ENCODE measurements at places on chromosomes 6 and 20.

DNA sequence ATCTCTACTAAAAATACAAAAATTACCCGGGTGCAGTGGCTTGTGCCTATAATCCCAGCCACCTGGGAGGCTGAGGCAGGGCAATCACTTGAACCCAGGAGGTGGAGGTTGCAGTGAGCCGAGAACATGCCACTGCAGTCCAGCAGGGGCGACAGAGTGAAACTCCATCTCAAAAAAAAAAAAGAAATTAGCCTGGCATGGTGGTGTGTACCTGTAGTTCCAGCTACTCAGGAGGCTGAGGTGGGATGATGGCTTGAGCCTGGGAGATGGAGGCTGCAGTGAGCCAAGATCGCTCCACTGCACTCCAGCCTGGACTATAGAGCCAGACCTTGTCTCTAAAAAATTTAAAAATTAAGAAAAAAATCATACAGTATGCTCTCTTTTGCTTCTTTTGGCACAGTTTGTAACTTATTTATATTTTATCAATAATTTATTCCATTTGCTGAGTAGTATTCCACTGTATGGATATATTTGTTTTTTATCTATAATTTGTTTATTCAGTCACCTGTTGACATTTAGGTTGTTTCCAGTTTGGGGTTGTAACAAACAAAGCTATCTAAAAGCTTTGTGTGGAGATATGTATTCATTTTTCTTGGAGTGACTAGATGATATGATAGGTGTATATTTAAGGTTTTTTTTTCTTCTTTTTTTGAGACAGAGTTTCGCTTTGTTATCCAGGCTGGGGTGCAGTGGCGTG, 8.0 kb upstream of the MYBL2 start:
- no peaks in the 10 kb centered on the region for H3K4me1 ChIP-seq
- no peaks in the 10 kb centered on the region for H3K36me3 ChIP-seq
- DNase-seq: no peak
- no peak overlapping the region for H3K4me3 ChIP-seq
- H3K27me3 ChIP-seq: no peaks in the 10 kb centered on the region
- no peak overlapping the region for H3K27ac ChIP-seq

DNA sequence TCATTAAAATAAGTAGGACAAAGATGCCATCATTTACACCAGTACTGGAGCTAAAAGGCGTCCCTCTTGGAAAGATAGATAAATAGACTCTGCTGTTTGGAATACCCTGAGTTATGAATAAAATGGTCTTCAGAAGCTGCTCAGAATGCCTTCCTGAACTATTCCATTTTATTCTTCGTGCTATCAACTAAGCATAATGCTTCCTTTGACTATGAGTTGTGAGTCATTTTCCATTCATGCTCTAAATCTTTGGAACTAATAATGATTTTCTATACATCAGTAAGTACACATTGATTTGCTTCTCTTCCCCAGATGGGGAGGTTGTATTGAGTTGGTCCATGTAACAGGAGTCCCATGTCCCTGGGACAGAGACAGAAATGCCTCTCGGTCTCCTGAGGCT, 98.3 kb upstream of the PDE7B start:
- no peaks in the 10 kb centered on the region for H3K4me1 ChIP-seq
- DNase-seq: no peak
- H3K27me3 ChIP-seq: no peaks in the 10 kb centered on the region
- no peaks in the 10 kb centered on the region for H3K36me3 ChIP-seq

- no peak for DNase-seq
- H3K4me1 ChIP-seq: no peaks in the 10 kb centered on the region
- no peak overlapping the region for H3K27ac ChIP-seq
Measured at GRCh38 chr6:82441047-82441855, 77.6 kb downstream of the TPBG start.

DNA sequence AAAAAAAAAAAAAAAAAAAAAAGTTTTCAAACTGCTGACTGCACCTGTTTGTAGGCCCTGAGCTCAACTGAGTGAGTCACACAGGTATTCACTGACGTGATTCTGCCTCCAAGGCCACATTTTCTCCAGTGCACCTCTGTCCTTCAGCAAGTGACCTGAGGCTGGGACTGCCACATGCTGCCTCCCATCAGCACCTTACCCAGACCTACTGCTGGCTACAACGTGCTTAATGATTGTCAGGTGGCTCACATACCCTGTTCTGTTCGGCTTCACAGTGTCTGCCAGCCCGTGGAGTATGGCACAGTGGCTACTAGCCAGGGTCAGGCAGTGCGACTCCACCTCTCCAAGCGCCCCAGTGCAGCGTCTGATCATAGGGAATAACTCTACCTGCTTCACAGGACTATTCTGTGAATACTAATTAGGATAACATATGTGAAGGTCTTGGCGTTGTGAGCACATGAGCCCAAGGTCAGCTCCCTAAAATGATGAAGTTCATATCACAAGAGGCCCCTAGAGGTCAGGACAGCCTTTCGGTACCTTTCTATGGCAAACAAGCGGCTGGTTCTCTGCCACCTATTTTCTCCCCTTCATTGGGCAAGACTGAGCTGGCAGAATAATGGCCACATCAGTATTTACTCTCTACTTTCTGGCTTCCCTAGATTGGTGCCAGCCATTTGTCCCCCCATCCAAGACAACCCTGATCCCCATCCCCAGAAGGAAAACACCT, 28.1 kb downstream of the RIPOR3 start:
- peak; percentile 75 for DNase-seq
- no peak overlapping the region for H3K4me3 ChIP-seq
- no peaks in the 10 kb centered on the region for H3K4me1 ChIP-seq
- no peaks in the 10 kb centered on the region for H3K27me3 ChIP-seq
- no peaks in the 10 kb centered on the region for H3K36me3 ChIP-seq
- H3K27ac ChIP-seq: peak overlapping the region; percentile 86

DNA sequence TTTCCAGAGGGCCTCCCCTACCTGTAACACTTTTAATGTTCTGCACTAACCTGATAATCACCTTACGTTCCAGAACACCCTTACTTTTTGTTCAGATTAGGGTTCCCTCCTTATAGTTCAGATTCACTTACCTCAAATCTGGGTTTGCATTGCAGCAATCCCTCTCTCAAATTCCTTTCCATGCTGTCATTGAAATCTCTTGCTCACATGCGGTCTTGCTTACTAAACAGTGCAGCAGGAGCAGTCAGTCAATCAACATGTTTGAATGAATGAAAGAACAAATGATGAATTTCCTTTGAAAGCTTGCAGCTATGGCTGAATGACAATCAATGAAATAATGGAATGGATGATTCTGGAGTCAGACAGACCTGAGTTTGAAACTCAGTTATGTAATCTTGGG, 200.1 kb downstream of the HIVEP2 start:
- no peak overlapping the region for H3K27ac ChIP-seq
- no peaks in the 10 kb centered on the region for H3K36me3 ChIP-seq
- H3K27me3 ChIP-seq: no peaks in the 10 kb centered on the region
- DNase-seq: no peak
- no peaks in the 10 kb centered on the region for H3K4me1 ChIP-seq

- H3K36me3 ChIP-seq: no peaks in the 10 kb centered on the region
- peak; percentile 64 for DNase-seq
- H3K27ac ChIP-seq: peak overlapping the region; percentile 98
- H3K27me3 ChIP-seq: no peaks in the 10 kb centered on the region
- peaks cover 3% of the 10 kb centered on the region for H3K4me1 ChIP-seq
Measured at GRCh38 chr6:44386364-44386928, 1.1 kb upstream of the CDC5L start.

DNA sequence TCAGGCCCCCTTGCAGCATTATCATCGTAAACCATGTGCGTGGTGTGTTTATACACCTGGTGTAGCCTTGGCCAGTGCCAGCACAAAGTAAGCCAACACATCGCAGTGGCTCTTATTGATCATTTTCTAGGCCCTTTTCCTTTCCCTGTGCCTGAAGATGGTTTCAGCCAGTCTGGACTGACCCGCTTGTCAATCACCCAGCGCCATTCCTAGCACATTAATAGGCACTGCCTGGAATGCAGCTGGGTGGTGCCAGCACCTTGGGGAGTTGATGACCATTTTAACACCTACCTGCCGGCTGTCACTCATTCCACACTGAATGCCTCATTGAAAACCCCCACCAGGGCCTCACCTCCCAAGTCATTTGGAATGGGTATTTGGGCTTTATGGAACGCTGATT, 4.9 kb upstream of the UQCC2 start:
- no peaks in the 10 kb centered on the region for H3K4me1 ChIP-seq
- no peak overlapping the region for H3K4me3 ChIP-seq
- H3K27me3 ChIP-seq: no peaks in the 10 kb centered on the region
- no peaks in the 10 kb centered on the region for H3K36me3 ChIP-seq

- no peaks in the 10 kb centered on the region for H3K36me3 ChIP-seq
- no peak overlapping the region for H3K4me3 ChIP-seq
- H3K4me1 ChIP-seq: no peaks in the 10 kb centered on the region
- H3K27ac ChIP-seq: no peak overlapping the region
Measured at GRCh38 chr6:97456070-97456469, 173.1 kb upstream of the MMS22L start.

GRCh38 chr20:19070026-19070425, 142.4 kb upstream of the SLC24A3 start:
- no peak overlapping the region for H3K4me3 ChIP-seq
- no peaks in the 10 kb centered on the region for H3K36me3 ChIP-seq
- no peaks in the 10 kb centered on the region for H3K27me3 ChIP-seq
- H3K27ac ChIP-seq: no peak overlapping the region
- no peaks in the 10 kb centered on the region for H3K4me1 ChIP-seq

DNA sequence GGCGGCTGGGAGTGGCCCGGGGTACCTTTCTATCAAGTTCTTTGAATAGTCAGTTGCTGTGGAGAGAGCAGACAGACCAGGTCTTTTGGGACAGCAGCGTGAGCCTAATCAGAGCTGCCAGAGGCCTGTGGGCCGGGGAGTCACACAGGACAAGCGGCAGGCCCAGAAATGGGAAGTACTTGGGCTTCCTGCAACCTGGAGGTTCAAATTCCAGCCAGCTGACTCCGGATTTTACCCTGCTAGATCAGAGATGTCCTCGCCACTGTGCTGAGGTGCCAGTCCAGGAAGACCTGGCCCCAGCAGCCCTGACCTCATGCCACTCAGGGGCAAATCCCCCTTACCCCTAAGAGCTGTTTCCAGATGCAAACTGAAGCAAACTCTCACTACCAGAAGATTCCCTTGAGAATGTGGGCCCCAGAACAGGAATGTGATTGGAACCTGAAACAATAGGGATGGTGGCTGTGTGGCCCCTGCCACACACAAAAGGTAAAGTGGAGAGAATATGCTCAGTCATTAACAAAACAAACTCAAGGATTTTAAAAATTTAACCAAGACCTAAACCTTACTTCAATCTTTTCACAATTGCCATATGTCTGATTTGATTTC, 9.7 kb downstream of the BEND3 start:
- H3K36me3 ChIP-seq: no peaks in the 10 kb centered on the region
- no peak overlapping the region for H3K27ac ChIP-seq
- H3K4me1 ChIP-seq: no peaks in the 10 kb centered on the region
- H3K27me3 ChIP-seq: no peaks in the 10 kb centered on the region
- H3K4me3 ChIP-seq: no peak overlapping the region

DNA sequence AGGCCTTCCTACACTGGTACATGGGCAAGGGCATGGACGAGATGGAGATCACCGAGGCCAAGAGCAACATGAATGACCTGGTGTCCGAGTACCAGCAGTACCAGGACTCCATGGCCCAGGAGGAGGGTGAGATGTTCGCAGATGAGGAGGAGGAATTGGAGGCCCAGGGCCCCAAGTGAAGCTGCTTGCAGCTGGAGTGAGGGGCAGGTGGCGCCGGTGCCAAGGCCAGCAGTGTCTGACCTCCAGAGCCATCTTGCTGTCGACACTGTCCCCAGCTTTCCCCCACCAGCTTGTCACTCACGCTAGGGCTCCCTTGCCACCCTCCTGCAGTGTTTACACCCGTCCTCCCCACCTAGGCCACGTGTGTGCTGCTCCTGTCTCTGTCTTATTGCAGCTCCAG, 12.2 kb downstream of the GABRR2 start:
- no peak overlapping the region for H3K27ac ChIP-seq
- no peak overlapping the region for H3K4me3 ChIP-seq
- no peaks in the 10 kb centered on the region for H3K36me3 ChIP-seq
- H3K4me1 ChIP-seq: no peaks in the 10 kb centered on the region

DNA sequence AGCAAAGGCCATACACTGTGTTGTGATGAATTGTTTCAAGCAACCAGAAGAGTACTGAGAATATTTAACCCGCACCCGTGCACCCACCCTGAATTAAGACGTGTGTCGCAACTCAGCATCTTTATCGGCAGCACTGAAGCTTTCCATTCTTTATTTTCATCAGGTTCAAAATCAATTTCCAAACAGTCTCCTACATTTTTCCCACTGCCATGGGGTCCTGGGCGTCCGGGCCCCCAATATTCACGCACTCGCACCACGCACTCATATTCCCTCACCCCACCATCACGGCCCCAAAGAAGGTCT, 1.8 kb downstream of the LTB start:
- H3K27ac ChIP-seq: peak overlapping the region; percentile 80
- no peaks in the 10 kb centered on the region for H3K36me3 ChIP-seq
- H3K4me1 ChIP-seq: no peaks in the 10 kb centered on the region

DNA sequence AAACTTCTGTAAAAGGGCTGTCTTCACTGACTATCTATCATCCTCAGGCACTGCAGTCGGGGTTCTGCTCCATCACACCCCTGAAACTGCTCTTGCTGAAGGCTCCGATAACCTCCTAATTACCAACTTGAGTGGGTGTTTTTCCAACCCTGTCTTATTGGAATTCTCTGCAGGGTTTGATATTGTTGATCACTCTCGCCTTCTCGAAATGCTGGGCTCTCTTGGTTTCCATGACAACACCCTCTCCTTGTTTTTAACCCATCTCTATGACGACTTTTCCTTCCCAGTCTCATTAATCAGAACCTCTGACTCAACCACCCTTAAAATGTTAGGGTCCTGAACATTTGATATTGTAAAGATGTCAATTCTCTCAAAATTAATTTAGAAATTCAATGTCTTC, 39.4 kb upstream of the NNAT start:
- no peak for DNase-seq
- H3K4me3 ChIP-seq: no peak overlapping the region
- no peak overlapping the region for H3K27ac ChIP-seq
- no peaks in the 10 kb centered on the region for H3K36me3 ChIP-seq

GRCh38 chr20:61178551-61179071, 73.5 kb upstream of the CDH4 start:
- DNase-seq: no peak
- no peaks in the 10 kb centered on the region for H3K4me1 ChIP-seq
- no peak overlapping the region for H3K27ac ChIP-seq
- no peaks in the 10 kb centered on the region for H3K36me3 ChIP-seq
- peaks cover 12% of the 10 kb centered on the region for H3K27me3 ChIP-seq

DNA sequence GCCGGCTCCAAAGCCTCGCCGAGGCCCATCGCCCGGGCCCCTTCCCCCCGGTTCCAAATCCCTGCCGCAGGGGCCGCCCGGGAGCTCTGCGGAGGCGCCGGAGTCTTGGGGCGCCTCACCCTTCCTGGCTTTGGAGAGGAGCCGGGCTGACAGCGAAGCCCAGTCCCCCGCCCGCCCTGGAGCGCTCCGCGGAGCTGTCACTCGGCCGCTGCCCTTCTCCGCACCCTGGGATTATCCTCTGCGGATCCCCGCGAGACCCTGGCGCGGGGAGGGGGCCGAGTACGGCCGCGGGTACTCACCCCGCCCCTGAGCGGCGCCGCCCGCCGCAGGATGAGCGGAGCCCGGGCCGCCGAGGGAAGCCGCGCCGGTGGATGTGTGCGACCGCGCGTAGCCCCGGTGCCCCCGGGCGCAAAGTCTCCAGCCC, 343 bp downstream of the SNAP91 start:
- DNase-seq: no peak
- no peaks in the 10 kb centered on the region for H3K36me3 ChIP-seq
- H3K27ac ChIP-seq: no peak overlapping the region

- no peak overlapping the region for H3K27ac ChIP-seq
- no peaks in the 10 kb centered on the region for H3K27me3 ChIP-seq
- H3K4me1 ChIP-seq: no peaks in the 10 kb centered on the region
Measured at GRCh38 chr6:33061987-33062386, 11.5 kb downstream of the HLA-DPA1 start.
